ENCODE measurements at places on chromosomes 3 and 15. TPM values are rescaled to one million over a fixed set of nuclear protein-coding genes. Genes with fewer than 3 reads are reported as not detected.
A peak's percentile ranks its signal among the peaks of the same experiment; 100 is the strongest.

- peak overlapping the region; percentile 97 for H3K27ac ChIP-seq
- peaks cover 7% of the 10 kb centered on the region for H3K36me3 ChIP-seq
- H3K4me1 ChIP-seq: peaks cover 38% of the 10 kb centered on the region
Observed at GRCh38 chr15:50906954-50907600, 1.4 kb upstream of the AP4E1 start.

- H3K4me1 ChIP-seq: peaks cover 12% of the 10 kb centered on the region
- H3K36me3 ChIP-seq: no peaks in the 10 kb centered on the region
- DNase-seq: no peak
- H3K27me3 ChIP-seq: no peaks in the 10 kb centered on the region
Observed at GRCh38 chr15:85312929-85313331, 67.5 kb upstream of the AKAP13 start.

GRCh38 chr15:86229936-86230335, 150.3 kb downstream of the AGBL1 start:
- H3K4me3 ChIP-seq: no peak overlapping the region
- H3K36me3 ChIP-seq: no peaks in the 10 kb centered on the region
- peaks cover 11% of the 10 kb centered on the region for H3K4me1 ChIP-seq

DNA sequence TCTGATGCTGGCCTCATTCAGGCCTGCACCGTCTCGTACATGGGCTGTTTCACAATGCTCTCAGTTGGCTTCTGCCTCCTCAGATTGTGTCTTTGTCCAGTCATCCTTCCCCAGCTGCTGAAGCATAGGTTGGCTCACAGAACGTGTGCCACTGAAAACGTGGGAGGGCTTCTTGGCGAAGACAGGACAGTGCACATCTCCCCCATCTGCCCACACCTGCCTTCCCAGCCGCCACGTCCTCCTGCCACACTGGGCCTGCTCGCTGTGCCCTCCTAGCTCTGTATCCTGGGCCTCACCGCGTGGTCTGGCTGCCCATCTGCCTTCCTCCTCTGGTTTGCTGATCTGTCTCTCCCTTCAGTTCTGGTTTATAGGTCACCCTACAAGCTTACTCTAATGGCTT, 230.0 kb upstream of the TOPAZ1 start:
- no peaks in the 10 kb centered on the region for H3K4me1 ChIP-seq
- no peak overlapping the region for H3K27ac ChIP-seq
- no peak overlapping the region for H3K4me3 ChIP-seq

DNA sequence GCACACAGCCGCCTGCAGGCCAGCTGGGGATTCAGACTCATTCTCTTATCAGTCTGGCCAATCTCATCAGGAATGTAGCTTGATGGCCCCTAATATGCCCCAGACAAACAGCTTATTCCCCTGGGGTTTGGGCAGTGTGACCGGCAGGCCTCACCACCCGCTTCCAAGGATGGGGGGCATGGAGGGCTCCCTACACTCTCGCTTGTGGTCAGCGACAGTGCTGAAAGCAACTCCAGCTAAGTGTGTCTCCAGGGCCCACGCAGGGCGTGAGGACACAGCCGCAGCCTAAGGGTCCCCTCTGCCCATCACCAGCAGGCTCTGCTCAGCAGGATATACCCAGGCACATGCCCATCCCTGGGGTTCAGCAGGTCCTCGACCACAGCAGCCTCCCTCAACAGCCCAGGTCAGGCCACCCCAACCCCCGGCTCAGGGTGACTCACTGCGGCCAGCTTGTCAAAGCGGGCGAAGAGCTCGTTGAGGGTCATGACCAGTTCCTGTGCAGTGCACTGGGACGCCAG, 116.7 kb downstream of the ADCY5 start:
- peaks cover 4% of the 10 kb centered on the region for H3K36me3 ChIP-seq
- H3K27ac ChIP-seq: peak overlapping the region; percentile 52
- no peaks in the 10 kb centered on the region for H3K27me3 ChIP-seq

UCN2 gene
- total RNA-seq: 0.58 TPM

CPLX3 gene
- 37.5 TPM for total RNA-seq

ACKR2 gene
- not detected for total RNA-seq

GRCh38 chr3:127206154-127206553, 13.2 kb downstream of the PRR23E start:
- no peaks in the 10 kb centered on the region for H3K4me1 ChIP-seq
- DNase-seq: no peak
- peaks cover 3% of the 10 kb centered on the region for H3K27me3 ChIP-seq
- H3K36me3 ChIP-seq: no peaks in the 10 kb centered on the region
- H3K27ac ChIP-seq: no peak overlapping the region

- H3K27me3 ChIP-seq: peaks cover 20% of the 10 kb centered on the region
- no peak overlapping the region for H3K4me3 ChIP-seq
- H3K36me3 ChIP-seq: no peaks in the 10 kb centered on the region
- H3K4me1 ChIP-seq: peaks cover 18% of the 10 kb centered on the region
- DNase-seq: no peak
- no peak overlapping the region for H3K27ac ChIP-seq
Observed at GRCh38 chr3:50208677-50209344, 3.7 kb downstream of the SLC38A3 start.

- no peaks in the 10 kb centered on the region for H3K4me1 ChIP-seq
- no peak overlapping the region for H3K4me3 ChIP-seq
- DNase-seq: no peak
- H3K36me3 ChIP-seq: no peaks in the 10 kb centered on the region
- H3K27ac ChIP-seq: no peak overlapping the region
Observed at GRCh38 chr3:115862849-115863248, 239.5 kb downstream of the GAP43 start.

DNA sequence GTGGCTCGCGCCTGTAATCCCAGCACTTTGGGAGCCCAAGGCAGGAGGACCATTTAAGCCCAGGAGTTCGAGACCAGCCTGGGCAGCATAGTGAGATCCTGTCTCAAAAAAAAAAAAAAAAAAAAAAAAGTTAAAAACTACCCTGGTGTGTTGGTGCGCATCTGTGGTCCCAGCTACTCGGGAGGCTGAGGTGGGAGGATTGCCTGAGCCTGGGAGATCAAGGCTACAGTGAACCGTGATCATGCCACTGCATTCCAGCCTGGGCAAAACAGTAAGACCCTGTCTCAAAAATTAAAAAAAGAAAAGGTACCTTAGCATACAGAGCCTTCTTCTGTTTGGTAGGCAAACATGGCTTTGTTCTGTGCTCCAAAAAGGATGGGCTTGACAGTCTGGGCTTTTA, 57.5 kb downstream of the PTPRG start:
- H3K36me3 ChIP-seq: no peaks in the 10 kb centered on the region
- no peaks in the 10 kb centered on the region for H3K27me3 ChIP-seq
- H3K27ac ChIP-seq: no peak overlapping the region
- peaks cover 7% of the 10 kb centered on the region for H3K4me1 ChIP-seq

DNA sequence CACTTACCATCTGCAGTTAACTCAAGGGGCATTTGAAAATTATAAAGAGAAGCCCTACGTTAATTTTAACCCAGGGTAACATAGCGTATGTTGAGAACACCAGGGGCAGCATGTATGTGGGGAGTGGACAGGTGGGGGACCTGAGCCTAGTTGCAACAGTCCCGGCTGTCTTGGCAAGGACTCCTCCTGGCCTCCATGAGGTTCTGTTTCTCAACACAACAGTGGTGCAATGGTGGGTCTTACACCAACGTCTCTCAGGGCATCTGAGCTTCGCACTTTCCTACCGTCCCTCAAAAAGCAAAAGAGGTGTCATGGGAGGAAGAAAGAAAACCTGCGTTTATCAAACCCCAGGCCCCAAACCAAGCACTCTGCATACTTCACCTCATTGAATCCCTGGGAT, 50.6 kb downstream of the MGLL start:
- DNase-seq: no peak
- no peak overlapping the region for H3K4me3 ChIP-seq
- H3K4me1 ChIP-seq: peaks cover 13% of the 10 kb centered on the region

DNA sequence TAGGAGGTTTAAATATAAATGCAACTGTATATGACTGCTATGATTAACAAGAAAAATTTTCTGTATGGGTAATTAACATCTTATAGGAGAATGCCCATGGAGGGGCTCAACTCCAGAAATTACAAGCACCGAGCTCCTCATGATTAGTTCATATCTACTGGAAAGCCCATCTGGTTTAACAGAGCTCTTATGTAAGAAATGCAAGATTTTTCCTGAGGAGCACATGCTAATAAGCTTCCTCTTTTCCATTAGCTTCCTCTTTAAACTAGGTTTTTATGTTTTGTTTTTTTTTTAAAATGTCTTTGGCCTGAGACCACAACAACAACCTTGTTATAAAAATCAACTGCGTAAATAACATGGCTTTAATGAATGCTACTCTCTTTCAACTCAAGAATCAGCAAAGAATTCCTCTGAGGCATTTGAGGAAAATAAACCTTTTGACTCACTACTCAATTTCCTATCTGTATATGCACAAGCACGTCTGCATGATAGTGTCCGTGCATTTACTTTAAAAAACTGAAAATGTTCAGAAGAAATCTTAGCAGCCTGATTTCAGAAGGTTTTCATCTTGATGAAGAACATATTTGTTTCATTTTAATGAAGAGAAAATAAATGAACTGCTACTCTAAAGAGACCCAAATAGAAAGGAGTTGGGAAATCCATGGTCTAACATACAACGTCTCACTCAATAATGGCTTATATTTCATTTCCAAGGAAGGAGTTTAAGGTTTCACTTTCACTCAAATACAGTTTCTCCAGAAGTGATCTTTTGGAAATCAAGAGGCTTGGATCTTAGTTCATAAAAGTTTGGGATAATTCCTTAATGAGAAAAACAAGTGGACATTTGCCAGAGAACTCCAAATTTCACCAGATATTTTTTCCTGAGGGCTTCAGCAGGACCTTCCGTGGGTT, 180.8 kb downstream of the KCNAB1 start:
- no peaks in the 10 kb centered on the region for H3K36me3 ChIP-seq
- DNase-seq: no peak
- no peak overlapping the region for H3K4me3 ChIP-seq
- no peaks in the 10 kb centered on the region for H3K27me3 ChIP-seq
- peaks cover 23% of the 10 kb centered on the region for H3K4me1 ChIP-seq
- H3K27ac ChIP-seq: no peak overlapping the region

GRCh38 chr3:180036092-180036670, 556 bp downstream of the PEX5L start:
- H3K27ac ChIP-seq: no peak overlapping the region
- H3K4me1 ChIP-seq: peaks cover 13% of the 10 kb centered on the region
- peaks cover 22% of the 10 kb centered on the region for H3K27me3 ChIP-seq
- no peaks in the 10 kb centered on the region for H3K36me3 ChIP-seq
- no peak for DNase-seq

GRCh38 chr3:49120096-49120437, 556 bp downstream of the USP19 start:
- peaks cover 76% of the 10 kb centered on the region for H3K36me3 ChIP-seq
- H3K27ac ChIP-seq: peak overlapping the region; percentile 98
- no peak for DNase-seq
- H3K4me1 ChIP-seq: peaks cover 30% of the 10 kb centered on the region

VWA5B2 gene
- total RNA-seq: under 0.01 TPM

DNA sequence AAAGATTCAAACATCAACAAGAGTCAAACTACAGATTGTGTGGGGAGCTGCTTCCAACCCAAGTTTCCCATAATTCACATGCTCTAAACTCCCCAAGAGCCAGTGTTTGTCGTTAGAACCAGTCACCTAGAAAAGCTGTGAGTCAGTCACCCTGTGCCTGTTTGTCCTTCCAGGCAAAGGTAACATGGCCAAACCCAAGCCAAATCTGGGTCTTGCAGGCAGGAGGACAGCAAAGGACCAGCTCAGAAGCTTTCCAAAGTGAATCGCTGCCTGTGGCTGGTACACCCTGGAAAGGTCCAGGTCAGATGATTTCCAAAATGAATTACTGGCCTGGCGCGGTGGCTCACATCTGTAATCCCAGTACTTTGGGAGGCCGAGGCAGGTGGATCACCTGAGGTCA, 251.5 kb downstream of the FAM43A start:
- no peaks in the 10 kb centered on the region for H3K4me1 ChIP-seq
- DNase-seq: no peak
- no peak overlapping the region for H3K27ac ChIP-seq
- H3K36me3 ChIP-seq: no peaks in the 10 kb centered on the region
- no peaks in the 10 kb centered on the region for H3K27me3 ChIP-seq
- H3K4me3 ChIP-seq: no peak overlapping the region

- H3K36me3 ChIP-seq: no peaks in the 10 kb centered on the region
- no peaks in the 10 kb centered on the region for H3K27me3 ChIP-seq
- H3K4me3 ChIP-seq: no peak overlapping the region
Observed at GRCh38 chr15:101156061-101156460, 95.8 kb downstream of the CHSY1 start.

CTXN2 gene
- total RNA-seq: not detected

DNA sequence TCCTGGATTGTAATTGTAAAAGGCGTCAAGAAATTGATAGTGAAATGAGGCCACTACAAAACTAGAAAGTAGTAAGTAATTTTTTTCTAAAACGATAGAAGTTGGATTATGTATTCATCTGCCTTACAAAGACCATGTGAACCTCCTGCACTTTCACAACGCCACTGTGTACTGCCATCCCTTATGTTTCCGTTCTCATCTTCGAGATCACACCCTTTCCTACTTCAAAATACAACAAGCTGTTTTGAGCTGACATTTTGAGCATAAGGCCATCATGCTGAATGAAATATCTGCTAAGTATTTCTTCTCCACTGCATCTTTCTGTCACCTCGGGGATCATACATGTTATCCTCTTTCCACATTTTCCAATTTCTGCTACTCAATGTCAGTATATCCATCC, 885.5 kb downstream of the ROBO1 start:
- H3K27ac ChIP-seq: no peak overlapping the region
- no peaks in the 10 kb centered on the region for H3K36me3 ChIP-seq

GRCh38 chr3:118487734-118488133, 546.9 kb downstream of the IGSF11 start:
- no peak overlapping the region for H3K4me3 ChIP-seq
- no peaks in the 10 kb centered on the region for H3K27me3 ChIP-seq
- H3K36me3 ChIP-seq: no peaks in the 10 kb centered on the region
- H3K27ac ChIP-seq: no peak overlapping the region
- no peaks in the 10 kb centered on the region for H3K4me1 ChIP-seq
- DNase-seq: no peak

A4GNT gene
- total RNA-seq: 19.8 TPM

GRCh38 chr3:60250810-60251209, 1000.4 kb downstream of the FHIT start:
- H3K36me3 ChIP-seq: no peaks in the 10 kb centered on the region
- no peak for DNase-seq
- H3K4me1 ChIP-seq: no peaks in the 10 kb centered on the region
- no peaks in the 10 kb centered on the region for H3K27me3 ChIP-seq

- peak overlapping the region; percentile 87 for H3K27ac ChIP-seq
- H3K27me3 ChIP-seq: no peaks in the 10 kb centered on the region
- H3K4me3 ChIP-seq: peak overlapping the region; percentile 71
- no peaks in the 10 kb centered on the region for H3K36me3 ChIP-seq
- H3K4me1 ChIP-seq: peaks cover 37% of the 10 kb centered on the region
Observed at GRCh38 chr3:173395412-173396181, 1.9 kb upstream of the NLGN1 start.
